ENCODE measurements at places on chromosomes 4 and X.

- no peak for DNase-seq
Observed at GRCh38 chrX:114334473-114334982, 249.4 kb upstream of the HTR2C start.

DNA sequence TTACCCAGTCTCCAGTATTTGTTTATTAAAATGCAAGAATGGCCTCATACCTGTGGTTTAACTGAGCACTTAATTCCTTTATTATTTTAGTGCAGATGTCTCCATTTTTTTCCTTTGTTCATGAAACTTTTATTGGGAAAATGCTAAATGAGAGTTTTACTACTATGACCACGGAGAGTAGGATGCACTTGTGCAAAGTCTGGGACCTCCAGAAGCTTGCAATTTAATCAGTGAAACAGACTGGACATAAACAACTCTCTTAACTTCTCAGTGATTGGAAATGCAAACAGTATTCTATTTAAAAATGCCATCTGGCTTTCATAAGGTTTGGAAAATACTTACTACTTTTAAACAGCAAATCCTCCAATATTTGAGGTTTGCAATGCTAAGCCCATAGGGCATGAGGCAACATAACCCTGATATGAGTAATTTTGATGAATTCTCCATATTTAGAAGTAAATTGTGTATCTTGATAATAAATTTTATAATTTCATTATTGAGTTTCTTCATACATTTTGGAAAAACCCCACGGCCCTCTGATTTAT lies 718.7 kb upstream of the MAGEB2 start:
- DNase-seq: no peak

- DNase-seq: no peak
Observed at GRCh38 chr4:142350871-142351270, 495.2 kb downstream of the INPP4B start.

- DNase-seq: no peak
Observed at GRCh38 chrX:53379747-53380146, 42.7 kb downstream of the SMC1A start.

DNA sequence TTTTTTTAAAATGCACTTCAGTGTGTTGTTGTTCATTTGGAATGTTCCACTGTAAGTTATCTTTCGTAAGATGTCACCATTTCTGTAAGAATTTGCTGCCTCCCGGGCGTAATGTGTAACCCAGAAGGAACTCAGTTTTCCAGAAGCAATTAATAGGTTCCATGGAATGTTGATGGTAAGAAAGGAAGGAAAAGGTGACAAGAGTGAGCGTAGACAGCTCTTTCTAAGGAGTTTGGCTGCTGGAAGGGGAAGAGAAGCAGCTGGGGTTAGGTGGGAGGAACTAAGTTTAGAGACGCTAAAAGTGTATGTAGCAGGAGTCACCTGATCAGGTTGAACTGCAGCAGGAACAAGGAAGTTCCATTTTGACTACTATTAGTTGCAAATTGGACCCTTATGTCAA lies 35.9 kb downstream of the PNMA5 start:
- no peak for DNase-seq

GRCh38 chr4:182155806-182156205 lies 87.4 kb upstream of the TENM3 start:
- DNase-seq: no peak
